ENCODE measurements at places on chromosomes 1 and 21. TPM values are rescaled to one million over a fixed set of nuclear protein-coding genes. Genes with fewer than 3 reads are reported as not detected.
A peak's percentile ranks its signal among the peaks of the same experiment; 100 is the strongest.

TATDN3 gene
- total RNA-seq: 14.9 TPM

DNA sequence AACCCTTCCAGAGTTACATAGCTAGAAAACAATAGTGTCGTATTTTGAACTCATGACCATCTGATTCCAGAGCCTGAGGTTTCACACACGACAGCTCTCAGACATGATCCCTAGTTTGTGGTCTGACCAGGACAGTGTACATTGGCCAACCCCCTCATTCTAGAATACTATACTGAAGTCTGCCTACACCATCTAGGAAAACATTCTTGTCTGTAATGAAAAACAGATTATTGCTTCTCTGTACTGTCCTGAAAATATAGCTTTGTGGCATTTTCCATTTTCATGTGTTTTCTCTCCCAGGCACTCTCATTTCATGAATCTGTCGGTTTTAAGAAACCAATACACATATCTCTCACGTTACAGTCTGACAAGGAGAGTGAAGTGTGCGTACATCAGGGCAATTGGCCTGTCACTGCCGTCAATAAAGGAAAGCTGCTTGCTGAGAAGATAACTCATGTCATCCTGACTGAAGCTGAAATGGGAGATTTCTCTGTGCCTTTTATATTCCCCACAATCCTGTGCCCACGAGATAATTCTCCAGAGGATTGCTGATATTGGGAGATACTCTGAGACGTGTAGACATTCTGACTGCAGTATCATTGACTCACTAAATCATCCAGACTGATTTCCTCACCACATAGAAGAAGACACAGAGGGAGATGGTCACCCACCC lies 585.6 kb downstream of the PLPP3 start:
- no peak for DNase-seq

VWA5B1 gene
- not detected for total RNA-seq

- DNase-seq: no peak
Observed at GRCh38 chr1:225156254-225156653, 226.8 kb downstream of the DNAH14 start.

GRCh38 chr21:28212061-28212460 lies 780.6 kb downstream of the LTN1 start:
- DNase-seq: no peak

DNA sequence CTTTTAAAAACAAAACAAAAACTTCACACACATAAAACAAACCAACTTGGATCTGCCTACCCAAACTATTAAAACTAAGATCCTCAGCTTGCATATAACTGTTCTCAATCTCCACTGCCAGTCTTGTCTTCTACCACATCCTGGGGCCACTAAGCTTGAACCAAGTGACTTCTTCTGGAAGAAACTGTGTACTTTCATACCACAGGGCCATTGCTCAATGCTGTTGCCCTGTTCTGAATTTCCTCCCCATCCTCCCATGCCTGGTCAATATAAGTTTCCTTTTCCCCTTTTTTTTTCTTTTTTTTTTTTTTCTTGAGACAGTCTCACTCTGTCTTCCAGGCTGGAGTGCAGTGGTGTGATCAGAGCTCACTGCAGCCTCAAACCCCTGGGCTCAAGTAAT lies 109.9 kb downstream of the KIAA0319L start:
- DNase-seq: no peak

DNA sequence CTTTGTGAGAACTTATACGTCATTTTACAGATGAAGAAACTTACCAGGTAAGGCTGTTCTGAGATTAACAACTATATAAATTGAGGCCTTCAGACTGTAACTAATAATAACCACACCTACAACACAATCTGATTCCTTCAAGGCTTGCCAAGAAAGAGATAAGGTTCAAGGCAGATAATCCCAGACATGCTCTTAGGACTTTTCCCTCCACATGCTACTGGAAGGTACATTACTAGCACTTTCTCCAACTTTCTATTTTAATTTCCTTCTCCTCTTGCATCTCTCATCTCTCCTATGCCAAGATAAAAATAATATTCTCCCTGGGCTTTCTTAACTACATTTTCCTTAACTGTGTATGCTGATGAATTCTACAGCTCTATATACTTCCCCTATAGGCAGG lies 18.9 kb upstream of the NRAS start:
- DNase-seq: no peak

- DNase-seq: no peak
Observed at GRCh38 chr1:72693899-72694298, 411.6 kb upstream of the NEGR1 start.

DNA sequence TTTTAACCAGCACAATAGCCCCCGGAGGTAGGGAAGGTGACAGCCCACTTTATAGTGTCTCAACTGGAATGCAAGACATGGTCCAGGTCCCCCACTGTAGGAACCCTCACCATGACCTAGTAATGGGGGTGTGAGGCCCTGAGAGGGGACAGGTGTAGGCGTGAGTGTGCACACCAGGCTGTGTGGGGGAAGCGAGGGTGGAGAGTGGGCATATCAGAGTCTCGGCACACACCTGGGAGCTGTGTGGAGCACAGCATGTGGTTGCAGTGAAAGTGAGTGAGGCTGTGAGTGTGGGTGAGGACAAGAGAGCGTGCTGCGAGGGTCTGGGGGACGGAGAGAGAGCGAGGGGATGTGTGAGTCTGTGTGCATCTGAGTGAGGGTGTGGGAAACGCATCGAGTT lies 17.1 kb upstream of the RSPO1 start:
- no peak for DNase-seq

DNA sequence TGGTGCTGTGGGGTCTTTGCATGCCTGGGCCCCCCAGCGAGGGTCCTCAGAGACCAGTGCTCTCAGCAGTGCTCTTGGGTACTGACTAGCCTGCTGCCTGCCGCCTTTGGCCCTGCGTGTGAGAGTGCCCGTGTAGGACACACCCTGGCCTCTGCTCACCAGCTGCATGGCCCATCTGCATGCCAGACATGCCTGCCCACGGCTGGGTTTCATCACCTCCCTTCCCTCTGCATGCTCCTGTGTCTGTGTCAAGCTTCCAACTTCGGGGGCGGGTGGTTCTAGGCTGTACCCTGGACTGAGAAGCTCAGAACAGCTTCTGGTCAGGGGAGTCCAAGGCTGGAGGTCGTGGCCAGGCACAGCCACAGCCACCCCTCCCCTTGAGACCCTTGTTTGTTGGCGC lies 56.9 kb downstream of the PTPRF start:
- no peak for DNase-seq

DNA sequence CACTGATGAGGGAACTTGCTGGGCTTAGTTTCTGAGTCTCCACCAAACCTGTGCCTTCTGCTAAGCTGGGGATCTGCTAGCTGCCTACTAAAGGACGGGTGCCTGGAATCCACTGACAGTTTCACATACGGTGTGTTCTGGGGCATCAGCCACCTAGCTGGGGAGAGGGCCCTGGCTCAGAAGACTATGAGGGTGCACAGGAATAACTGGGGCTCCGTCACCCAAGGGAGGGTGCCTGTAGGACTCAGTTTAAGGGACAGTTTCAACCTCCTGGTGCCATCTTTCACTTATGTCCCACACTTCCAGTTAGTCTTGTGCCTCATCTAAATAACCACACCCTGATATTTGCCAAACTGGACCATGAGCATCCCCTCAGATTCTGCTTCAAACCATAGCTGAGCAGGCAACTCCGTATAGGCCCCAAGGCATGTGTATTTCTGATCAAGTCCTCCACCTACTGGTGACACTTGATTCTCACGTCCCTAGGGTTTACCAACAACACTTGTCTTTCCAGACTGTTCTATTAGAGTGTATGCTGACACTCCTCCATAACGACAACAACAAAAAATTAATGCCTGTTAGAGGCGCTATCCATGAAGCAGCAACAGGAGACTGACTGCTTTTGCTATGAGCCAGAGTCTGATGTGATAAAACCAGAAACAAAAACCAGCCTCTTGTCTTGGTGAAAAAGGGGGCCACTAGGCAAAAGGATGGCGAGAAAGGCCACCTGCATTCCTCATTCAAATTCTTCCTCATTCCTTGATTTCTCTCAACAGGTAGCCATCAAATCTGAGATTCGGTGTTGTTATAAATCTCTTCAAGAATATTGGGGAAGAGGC lies 55.0 kb upstream of the PAXBP1 start:
- DNase-seq: peak; percentile 65

KRTAP10-2 gene
- not detected for total RNA-seq

- DNase-seq: no peak
Observed at GRCh38 chr1:215083383-215083961, 935 bp downstream of the KCNK2 start.

NASP gene
- total RNA-seq: 229 TPM

MATN1 gene
- total RNA-seq: 0.36 TPM

S100A8 gene
- not detected for total RNA-seq

- no peak for DNase-seq
Observed at GRCh38 chr1:202329891-202330290, 11.8 kb downstream of the UBE2T start.

- DNase-seq: peak; percentile 65
Observed at GRCh38 chr1:181482521-181483284, 614 bp upstream of the CACNA1E start.

DNA sequence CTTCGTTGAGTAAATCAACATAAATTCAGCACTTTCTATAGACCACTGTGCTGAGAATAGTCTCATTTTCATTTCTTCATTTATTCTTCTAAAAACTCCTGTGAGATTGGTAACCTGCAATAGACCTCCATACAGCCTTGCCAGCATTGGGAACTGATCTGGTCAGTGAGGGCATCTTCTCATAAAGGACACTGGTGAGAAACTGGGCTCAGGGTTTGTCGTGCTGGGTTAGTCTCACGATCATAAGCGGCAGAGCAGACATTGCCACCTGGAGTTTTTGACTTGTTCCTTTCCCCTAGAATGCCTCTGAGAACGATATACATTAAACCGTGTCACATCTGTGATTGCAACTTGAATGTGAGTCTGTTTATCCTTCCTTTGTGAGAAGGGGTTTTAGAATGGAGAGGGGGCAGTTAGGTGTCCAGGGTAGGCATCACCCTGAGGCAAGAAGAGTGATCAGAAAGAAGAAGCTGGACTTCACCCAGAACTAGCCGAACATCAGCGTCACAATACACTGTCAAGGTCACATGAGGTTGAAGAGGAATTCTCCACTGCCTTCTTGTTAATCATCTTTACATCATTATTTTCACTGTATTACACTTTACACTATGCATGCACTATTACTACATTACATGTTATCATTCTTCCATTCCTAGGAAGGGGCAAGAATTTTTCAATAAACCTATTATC lies 1.4 kb upstream of the TTLL7 start:
- DNase-seq: no peak

DNA sequence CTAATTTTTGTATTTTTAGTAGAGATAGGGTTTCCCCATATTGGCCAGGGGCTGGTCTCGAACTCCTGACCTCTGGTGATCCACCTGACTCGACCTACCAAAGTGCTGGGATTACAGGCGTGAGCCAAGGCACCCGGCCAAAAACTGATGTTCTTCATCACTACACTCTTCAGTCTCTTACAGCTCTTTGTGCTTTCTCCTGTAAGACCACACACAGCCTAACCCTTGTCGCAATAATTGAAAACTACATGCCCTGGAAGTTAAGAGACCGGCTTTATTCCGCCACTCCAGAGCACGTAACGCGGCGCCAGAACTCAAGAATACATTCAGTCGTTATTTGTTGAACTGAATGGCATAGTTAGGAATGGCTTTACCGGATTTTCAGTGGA lies 552 bp downstream of the GPATCH4 start:
- DNase-seq: no peak

Measured in activated naive CD4-positive, alpha-beta T cell treated with anti-CD3 and anti-CD28 coated beads for 36 hours (primary cell).